Ovary (tissue), 10 donors: ENCODE measurements at places on chromosomes 11 and 22. TPM values are rescaled to one million over a fixed set of nuclear protein-coding genes. Genes with fewer than 3 reads are reported as not detected.

DNA sequence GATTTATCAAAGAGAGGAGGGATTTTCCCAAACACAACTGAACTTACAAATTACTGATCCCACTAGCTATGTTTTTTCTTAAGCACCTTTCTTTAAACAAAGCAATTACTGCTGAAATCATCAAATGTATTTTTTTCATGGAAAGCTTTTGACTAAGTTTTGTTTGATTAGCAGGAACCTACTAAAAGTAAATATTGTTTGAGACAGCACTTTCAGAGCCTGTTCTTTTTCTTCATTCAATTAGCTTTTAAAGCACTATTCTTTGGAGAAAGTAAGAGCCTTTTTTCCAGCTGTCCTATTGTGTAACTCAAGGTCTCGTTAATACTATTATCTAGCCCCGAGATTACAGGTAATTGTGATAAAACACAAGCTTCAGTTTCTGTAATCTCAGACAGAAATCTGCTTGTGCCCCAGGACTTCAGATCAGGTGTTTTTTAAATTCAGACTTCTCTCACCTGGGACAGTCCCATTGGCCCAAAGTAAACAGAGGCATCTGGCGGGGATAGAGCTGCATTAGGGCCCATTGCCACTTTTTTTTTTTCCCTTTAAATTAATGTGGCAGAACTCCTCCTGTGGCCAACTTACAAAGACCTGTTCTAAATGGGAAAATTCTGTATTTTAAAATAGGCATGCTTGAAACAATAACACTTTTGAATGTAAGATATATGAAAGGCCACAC is 11.0 kb downstream of the CSTPP1 start:
- no peak for DNase-seq

GRCh38 chr11:116072133-116072532 is 567.9 kb upstream of the CADM1 start:
- DNase-seq = no peak

GRCh38 chr22:39685336-39686177 is 115.0 kb downstream of the CACNA1I start:
- DNase-seq = no peak

BIK gene
- not detected for total RNA-seq

VPREB1 gene
- total RNA-seq = not detected

DNA sequence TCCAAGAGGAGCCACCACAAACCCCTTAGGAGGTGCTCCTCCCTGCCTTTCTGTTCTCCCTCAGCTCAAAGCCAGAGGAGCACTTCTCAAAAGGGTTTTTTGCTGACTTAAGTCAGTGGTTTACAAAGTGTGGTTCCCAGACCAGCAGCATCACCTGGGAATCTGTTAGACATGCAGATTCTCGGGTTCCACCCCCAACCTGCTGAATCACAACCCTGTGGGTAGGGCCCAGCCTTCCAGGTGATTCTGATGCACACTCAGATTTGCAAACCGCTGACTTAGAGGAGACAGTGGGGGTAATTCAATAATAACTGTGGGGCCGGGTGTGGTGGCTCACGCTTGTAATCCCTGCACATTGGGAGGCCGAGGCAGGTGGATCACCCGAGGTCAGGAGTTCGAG is 22.8 kb downstream of the CREB3L1 start:
- no peak for DNase-seq
